ENCODE measurements at places on chromosomes 2 and 18. TPM values are rescaled to one million over a fixed set of nuclear protein-coding genes. Genes with fewer than 3 reads are reported as not detected.

- no peak overlapping the region for H3K4me3 ChIP-seq
- no peaks in the 10 kb centered on the region for H3K36me3 ChIP-seq
- no peak overlapping the region for H3K27ac ChIP-seq
- no peaks in the 10 kb centered on the region for H3K27me3 ChIP-seq
Observed at GRCh38 chr2:219109471-219109870, 48.8 kb upstream of the IHH start.

DNA sequence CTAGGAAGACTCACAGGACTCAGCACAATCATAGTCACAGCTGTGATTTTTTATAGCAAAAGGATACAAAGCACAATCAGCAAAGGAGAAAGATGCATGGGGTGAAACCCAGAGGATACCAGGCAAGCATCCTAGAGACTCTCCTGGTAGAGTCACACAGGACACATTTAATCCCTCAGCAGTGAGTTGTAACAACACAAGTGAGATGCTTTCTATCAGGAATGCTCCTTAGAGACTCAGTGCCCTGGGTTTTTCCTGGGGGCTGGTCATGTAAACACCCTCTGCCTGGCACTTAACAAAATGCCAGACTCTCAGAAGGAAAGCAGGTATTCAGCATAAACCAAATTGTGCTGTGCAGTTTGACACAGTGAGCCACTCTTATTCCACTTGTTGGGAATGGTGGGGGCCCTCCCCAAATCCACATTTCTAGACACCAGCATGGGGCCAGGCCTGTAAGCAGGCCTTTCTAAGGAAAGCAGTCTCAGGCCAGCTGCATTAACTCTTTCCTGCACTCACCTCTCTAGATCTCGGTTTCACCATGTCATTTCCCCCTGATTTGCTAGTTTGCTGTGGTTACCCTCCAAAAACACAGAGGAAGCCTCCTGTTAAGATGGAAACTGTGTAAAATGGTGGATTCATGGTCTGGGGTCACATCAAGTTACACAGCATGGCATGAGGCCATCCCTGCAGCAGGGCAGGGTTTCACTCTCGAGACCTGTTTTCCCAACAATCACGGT is 16.9 kb upstream of the RNU4ATAC start:
- H3K27ac ChIP-seq, result no peak overlapping the region
- H3K27me3 ChIP-seq, result no peaks in the 10 kb centered on the region
- DNase-seq, result no peak
- H3K4me1 ChIP-seq, result peaks cover 4% of the 10 kb centered on the region
- H3K36me3 ChIP-seq, result no peaks in the 10 kb centered on the region

GRCh38 chr2:62705859-62706720 is 577 bp downstream of the EHBP1 start:
- no peaks in the 10 kb centered on the region for H3K27me3 ChIP-seq
- peak overlapping the region; percentile 91 for H3K4me3 ChIP-seq
- DNase-seq, result peak; percentile 77
- H3K36me3 ChIP-seq, result no peaks in the 10 kb centered on the region
- no peak overlapping the region for H3K27ac ChIP-seq
- H3K4me1 ChIP-seq, result peaks cover 24% of the 10 kb centered on the region

LRRC30 gene
- total RNA-seq, result not detected

CD207 gene
- total RNA-seq, result not detected
